ENCODE measurements at places on chromosomes 3 and 15.

DNA sequence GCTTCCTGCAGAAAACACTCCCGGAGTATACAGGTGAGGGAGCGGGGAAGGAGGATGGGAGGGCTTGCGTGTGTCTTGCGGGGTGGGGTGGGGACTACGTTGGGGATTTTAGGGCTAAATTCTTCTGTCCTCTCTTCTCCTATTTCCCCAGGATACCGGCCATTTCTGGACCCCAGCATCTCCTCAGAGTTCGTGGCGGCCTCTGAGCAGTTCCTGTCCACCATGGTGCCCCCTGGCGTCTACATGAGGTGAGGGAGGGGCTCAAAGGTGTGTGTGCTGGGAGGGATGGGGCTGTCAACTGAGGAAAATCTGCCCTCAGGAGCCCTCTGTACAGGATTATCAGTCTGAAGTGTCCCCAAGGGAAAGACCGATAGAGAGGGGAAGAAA lies 6.6 kb downstream of the DUOX1 start:
- DNase-seq: no peak

DNA sequence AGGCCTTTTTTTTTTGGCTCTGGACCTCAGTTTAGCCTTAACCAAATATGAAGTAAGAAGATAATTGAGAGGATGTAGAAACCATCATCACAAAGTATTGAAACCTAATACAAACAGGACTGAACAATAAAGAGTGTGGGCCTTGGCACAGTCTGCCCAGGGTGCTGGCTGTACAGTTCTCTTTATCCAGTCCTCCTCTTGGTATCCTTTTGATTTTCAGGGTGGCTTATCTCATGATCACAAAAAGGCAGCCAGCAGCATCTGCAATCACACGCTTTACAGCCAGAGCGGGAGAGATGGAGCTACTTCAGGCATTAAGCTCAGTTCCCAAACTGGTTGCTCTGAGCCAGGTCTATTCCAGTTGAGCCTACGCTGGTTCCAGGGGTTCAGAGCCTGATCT lies 239.7 kb downstream of the RPLP1 start:
- DNase-seq: no peak

DNA sequence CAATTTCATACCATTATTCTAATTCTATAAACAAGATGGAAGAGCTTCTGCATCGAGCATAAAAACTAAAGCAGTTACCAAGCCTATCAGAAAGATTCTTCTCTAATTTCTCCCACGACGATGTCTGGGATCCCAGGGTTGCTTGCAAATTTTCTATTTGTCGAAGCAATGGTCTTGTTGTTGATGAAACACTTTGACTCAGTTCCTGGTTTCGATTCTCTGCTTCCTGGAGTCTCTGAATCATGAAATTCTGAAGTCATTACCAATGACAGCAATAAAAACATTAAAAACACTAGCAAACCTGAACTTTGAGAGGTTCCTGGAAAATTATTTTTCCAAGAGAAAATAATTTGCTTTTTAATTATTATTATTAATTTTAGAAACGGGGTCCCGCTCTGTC lies 18.7 kb downstream of the TMF1 start:
- no peak for DNase-seq

DNA sequence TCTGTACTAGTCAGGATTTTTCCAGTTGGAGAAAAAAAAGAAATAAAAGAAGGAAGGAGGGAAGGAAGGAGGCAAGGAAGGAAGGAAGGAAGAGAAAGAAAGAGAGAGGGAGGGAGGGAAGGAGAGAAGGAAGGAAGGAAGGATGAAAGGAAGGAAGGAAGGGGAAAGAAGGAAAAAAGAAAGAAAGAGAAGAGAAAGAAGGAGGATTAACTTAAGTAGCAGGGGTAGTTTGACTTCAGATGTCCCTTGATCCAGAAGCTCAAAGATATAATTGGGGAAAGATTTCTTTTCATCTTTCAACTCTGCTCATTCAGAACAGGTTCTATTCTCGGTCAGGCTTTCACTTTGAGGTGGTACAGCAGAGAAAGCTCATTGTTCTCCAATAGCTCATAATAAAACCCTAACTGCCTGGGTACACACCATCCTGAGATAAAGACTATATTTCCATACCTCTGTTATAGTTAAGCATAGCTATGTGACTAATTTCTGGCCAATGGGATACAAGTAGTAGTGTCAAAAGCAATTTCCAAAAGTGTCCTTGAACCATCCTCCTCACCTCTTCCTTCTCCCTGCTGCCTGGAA lies 23.5 kb upstream of the STT3B start:
- no peak for DNase-seq

DNA sequence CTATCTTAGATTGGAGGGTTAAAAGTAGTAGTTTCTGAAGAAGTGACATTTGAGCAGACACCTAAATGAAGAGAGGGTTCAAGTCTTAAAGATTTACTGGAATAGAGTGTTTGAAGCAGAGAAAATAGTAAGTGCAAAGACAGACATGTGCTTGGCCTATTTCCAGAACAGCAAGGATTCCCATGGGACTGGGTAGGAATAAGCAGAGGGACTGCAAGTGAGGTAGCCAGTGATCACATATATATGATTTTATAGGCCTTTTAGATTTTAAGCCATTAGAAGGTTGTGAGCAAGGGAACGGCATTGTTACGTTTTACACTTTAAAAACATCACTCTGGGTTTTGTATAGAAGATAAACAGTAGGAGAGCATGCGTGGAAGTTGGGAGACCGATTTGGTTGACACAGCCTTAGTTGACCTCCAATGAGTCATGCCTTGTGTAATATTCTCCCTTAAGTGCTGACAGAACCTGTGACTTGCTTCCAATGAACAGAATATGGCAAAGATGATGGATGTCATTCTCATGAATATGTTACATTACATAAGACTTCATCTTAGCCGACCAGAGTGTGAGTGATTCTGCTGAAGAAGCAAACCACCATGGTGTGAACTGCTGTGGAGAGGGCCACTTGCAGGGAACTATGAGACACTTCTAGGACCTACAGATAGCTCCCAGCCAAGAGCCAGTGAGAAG lies 37.1 kb upstream of the SLC4A7 start:
- no peak for DNase-seq

DNA sequence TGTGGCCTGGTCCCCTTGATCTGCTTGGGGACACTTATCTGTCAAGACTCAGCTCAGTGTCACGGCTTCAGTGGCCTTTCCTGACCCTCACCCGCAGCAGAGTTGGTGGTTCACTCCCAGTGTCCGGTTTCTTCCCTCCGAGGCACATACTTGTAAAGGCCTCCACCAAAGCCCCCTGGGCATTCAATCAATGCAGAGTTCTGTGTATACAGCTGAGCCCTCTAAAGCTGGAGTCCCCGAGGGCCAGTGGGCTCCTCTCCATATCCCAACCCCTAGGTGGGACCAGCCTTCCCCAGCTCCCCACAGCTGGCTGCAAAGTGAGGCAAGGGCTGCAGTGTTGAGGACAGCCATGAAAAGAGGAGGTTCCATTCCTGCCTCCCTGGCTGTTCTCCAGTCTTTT lies 70.9 kb upstream of the RGMA start:
- no peak for DNase-seq

GRCh38 chr3:100425316-100425715 lies 24.0 kb downstream of the LNP1 start:
- no peak for DNase-seq

DNA sequence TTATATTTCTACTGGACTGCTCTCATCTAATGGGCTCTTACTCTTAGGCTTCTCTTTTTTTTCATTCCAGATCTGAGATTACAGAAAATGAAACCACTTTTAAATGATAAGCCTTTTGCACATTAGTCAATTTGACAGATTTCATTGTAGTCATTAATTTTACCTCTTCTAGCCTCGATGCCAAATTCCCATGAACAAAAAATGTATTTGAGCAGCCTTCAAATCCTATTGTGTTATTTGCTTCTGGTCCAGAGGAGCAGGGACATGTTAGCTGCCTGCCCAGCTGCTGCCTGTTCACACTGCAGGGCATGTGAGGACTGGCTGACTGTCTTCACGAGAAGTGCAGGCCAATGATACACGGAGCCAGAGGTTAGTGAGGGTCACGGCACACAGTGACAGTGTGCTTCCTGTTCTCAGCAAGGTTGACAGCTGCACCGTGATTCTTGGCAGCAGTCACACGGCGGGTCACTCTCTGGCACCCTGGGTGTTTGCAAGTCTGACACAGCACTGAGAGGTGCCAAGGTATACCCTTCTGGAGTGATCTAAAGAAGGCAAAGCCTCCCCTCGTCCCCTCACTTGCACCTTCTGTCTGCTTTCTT lies 40.8 kb downstream of the KAT2B start:
- no peak for DNase-seq

- DNase-seq: no peak
Observed at GRCh38 chr15:83107841-83108181, 366 bp downstream of the TM6SF1 start.

DNA sequence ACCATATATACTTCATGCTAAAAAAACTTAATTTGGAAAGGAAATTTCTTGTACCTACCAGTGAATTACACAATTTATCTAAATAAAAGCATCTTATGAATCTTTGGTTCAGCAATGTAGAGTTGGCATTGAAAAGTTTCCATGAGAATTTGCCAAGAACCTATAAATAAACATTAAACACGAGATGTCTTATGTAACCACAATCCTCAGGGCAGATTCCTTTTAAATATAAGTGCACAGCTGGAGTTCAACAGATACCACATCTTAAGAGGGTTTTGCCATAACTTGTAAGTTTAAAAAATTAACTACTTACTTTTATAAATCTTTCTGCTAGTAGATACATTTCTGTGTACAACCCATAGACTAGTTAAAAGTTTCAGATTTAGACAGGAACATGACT lies 499.3 kb upstream of the ARRDC4 start:
- no peak for DNase-seq

DNA sequence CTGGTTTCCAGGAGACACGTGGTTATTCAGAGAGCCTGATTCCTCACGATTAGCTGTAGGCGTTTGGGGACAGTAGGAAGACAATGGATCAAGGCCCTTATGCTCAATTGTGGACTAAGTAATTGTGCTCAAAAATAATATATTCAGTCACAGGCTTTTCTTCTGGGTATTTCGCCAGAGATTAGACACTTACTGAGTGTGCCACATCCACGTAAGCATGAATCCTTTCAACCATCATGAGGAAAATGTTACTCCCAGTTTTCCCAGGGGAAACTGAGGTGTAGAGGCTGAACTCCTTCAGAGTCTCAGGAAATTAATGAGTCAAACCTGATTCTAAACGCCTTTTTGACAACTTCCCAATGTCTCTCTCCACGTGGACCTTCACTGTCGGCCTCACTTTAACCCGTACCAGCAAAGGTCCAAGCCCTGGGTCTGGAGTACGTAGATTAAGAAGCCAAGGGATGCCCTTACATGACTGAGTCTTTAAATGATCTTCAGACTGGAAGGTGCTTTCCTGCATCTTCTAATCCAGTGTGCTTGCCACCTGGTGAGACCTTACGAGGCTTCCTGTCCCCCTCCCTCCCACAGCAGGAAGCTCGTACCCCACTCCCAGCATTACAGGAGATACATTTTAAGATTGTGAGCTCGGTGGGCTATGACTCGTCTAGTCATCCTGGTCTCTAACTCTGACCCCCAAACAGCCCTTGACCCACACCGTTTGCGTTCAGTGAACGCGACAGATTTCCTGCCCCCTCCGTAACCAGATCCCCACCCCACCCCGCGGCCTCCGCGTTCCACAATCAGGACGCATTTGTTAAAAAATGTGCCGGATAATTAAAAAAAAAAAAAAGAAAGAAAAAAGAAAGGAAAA lies 1.7 kb downstream of the PKM start:
- DNase-seq: no peak
